ENCODE measurements at places on chromosomes 11 and 22.

DNA sequence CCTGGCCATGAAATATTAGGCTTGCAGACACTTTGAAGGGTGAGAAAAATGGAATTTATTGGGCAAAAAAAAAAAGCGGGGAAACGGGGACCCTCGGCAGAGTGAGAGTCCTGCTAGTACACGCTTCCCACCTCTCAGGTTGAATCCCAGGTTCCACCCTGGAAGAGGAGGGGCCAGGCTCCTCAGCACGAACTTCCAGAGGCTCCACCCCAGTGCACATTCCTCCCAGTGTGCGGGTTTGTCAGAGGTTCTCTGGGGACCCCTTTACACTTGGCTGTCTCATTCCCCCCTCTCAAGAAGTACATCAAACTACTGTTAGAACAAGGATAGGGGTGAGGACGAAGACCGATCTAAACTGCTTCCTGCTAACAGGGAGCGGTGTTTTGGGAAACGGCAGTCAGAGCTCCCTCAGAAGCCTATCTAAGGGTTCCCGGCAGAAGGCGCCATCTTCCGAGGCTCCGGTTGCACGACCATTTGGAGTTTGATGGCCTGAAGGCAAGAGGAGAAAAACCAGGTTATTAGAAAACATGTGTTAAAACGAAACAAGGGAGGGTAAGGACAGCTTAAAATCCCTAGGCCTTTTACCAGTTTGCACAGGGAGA is 27.5 kb downstream of the FOLR3 start:
- DNase-seq = no peak

DNA sequence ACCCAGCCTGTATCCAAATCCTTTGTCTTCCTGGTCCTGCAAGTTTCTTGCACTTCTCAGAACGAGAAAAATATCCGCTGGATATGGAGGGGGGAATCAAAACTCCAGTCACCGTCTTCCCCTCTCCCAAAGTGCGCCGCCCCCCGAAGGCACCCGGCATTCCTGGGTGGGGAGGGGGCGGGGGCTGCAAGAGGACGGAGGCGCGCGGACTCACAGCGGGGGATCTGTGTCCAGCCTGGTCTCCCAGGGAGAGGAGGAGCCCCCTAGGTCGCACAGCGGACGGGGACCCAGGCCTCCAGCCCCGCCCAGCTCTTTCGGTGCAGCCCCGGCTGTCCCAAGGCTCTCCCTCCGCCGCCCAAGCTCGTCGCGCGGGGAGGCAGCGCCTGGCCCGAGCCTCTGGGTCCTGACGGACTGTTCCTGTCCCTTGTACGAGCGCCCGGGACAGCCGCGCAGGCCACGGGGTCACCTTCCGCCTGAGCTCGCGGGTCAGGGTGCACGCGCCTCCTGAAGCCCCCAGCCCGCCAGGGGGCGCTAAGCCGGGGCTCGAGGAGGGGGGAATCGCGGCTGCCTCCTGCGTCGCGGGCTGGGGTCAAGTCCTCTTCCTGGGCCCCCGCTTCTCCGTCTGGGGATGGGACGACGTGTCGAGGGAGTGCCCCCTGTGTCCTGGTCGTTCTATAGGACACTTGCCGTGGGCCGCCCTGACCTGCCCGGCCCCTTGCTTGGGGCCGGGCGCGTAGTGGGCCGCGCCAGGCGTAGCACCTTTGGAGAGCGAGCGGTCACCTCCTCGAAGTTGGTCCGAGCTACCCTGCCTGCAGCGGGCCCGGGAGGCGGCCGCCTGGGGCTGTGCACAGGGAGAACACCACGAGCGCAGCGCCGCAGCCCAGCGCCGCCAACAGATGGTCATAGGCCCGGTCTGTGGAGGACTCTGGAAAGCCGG is 2.4 kb upstream of the WNT11 start:
- peak; percentile 44 for DNase-seq

DNA sequence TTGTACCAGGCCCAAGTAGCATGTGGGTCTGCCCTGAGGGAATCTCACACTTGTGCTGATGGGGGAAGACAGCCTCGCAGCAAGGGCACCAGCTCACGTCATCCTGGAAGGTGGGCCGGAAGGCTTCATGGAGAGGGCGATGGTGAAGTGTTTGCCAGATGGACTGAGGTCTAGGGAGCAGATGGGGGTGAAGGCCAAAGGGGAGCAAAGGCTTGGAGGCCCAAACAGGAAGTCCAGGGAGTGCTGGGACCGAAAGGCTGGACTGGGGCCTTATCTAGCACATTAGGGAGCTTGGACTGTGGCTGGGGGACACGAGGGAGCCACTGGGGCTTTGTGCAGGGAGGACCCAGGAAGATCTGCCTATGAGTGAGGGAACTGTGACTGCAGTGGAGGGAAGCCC is 1.2 kb upstream of the TNFRSF13C start:
- DNase-seq = no peak

- DNase-seq = no peak
These were observed 34.0 kb downstream of the SLCO2B1 start for GRCh38 chr11:75184757-75185425.

GRCh38 chr11:10049756-10050155 is 244.3 kb downstream of the SBF2 start:
- no peak for DNase-seq

DNA sequence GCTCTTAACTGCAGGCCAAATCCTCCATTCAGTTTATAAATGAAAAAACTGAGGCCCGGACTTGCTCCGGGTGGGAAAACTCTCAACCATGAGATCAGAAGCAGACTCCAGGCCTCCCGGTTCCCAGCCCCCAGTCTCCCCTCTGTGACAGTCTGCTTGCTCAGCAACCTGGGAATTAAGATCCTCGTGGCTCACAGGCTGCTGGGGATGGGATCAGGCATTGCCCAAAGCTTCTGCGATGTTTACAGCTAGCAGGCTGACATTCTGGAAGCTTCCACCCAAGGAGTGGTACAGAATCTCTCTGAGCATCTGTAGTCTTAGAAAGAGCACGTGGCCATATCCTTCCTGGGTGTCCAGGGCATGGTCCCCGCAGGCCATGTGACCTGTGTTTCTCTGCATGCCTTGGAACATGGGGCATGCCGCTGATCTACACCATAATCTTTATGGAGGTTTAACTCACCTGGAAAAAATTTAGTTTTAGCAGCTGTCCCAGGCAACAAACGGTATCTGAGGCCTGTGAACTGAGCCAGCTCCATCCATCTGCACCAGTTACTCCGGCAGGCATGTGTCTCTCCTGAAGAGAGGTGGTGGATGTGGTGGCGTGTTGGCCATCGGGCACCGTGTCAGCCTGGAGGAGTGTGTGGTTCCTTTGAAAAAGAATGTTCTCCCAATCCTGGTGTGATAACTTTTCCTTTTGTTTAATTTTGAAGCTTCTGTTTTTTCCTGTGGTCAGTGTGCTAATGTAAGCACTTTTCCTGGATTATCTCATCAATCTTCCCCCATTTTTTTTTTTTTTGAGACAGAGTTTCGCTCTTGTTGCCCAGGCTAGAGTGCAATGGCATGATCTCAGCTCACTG is 7.9 kb downstream of the FBLN1 start:
- DNase-seq = no peak

GRCh38 chr11:120062561-120062930 is 75.4 kb downstream of the TRIM29 start:
- no peak for DNase-seq

- no peak for DNase-seq
These were observed 18.4 kb downstream of the SELENOO start for GRCh38 chr22:50218996-50219727.

DNA sequence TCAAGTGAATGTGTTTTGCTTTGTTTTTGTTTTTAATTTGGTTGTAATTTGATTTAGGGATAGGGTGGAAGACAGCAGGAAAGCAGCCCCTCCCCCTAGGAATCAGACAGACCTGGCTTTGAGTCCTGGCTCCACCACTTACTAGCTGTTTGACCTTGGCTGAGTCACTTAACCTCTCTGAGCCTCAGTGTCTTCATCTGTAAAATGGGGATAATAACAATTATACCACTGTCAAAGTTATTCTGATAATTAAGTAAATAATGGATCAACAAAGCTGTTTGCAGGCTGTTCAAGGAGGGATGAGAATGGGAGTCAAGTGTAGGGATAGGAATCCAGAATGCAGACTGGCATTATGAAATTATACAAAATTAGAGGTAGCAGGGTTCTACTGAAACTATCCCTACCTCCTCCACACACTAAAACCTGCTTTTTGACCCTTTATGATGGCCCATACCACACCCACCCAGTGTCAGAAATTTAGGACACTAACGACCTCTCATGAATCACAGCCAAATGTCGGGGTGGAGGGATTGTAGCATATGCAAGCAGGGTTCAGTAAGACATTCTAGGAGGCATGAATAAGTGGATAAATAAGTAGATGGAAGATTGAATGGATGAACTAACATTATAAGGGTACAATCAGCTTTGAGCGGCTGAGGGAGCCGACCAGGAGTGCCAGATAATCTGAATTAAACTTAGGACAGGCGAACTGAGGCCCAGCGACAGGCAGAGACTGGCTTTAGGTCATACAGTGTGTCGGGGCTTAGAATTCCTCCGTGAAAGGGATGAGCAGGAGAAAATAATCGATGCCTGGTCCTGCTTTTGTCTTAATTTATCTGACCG is 974 bp downstream of the ANAPC15 start:
- DNase-seq = no peak

DNA sequence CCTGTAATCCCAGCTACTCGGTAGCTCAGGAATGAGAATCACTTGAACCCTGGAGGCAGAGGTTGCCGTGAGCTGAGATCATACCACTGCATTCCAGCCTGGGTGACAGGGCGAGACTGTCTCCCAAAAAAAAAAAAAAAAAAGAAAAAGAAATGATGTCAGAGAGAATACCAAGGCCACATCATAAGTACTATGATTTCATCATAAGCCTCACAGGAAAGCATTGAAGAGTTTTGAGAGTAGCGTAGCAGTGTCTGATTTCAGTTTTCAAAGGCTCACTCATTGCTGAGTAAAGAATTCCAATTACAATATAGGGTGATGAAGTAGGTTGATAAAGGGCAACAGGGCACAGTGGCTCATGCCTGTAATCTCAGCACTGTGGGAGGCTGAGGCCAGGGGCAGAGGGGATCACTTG is 88.8 kb downstream of the MRTFA start:
- DNase-seq = no peak

GRCh38 chr11:127110542-127110941 is 110.0 kb upstream of the KIRREL3 start:
- DNase-seq = no peak

DNA sequence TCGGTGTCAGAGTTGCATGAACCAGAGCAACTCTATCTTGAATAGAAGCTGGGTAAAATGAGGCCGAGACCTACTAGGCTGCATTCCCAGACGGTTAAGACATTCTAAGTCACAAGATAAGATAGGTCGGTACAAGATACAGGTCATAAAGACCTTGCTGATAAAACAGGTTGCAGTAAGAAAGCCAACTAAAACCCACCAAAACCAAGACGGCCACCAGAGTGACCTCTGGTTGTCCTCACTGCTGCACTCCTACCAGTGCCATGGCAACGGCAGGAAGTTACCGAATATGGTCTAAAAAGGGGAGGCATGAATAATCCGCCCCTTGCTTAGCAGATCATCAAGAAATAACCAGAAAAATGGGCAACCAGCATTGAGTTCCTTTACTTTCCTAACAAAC is 2.4 kb upstream of the KAT5 start:
- no peak for DNase-seq

DNA sequence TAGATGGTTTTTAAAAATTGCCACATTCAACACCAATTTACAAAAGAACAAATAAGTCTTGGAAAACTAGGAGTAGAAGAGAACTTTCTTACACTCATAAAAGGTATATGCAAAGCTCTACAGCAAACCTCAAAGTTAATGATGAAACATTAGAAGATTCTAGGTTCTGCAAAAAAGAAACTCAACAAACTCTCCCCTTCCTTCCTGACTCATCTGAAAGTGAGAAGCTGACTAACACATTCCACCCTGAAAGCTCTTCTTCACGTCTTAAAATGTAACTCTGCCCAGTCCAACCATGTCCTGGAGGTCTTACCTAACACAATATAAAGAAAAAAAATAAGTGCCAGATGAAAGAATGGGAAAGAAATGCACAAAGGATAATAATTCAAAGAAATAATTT is 218.9 kb upstream of the ISX start:
- no peak for DNase-seq

GRCh38 chr11:31870609-31871309 is 59.6 kb upstream of the PAX6 start:
- no peak for DNase-seq

DNA sequence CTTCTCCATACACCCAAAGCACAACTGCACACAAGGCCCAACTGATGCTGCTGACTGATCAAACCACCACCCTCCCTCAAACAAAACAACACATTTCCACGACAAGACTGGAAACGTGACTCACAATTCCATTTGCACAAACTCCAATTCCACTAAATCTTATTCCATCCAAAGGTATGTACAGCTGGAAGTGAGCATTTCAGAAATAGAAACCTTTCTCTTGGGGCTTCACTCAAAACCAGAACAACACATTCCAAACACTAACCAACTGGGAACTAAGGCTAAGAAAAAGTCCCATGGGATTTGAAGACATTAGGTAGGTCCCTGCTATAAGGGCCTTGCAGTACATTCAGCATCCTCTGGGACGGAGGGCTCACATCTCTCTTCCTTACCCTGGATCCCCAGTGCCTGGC is 19.6 kb downstream of the MORC2 start:
- DNase-seq = no peak

- DNase-seq = no peak
These were observed 68.7 kb downstream of the CCDC81 start for GRCh38 chr11:86443415-86443814.

DNA sequence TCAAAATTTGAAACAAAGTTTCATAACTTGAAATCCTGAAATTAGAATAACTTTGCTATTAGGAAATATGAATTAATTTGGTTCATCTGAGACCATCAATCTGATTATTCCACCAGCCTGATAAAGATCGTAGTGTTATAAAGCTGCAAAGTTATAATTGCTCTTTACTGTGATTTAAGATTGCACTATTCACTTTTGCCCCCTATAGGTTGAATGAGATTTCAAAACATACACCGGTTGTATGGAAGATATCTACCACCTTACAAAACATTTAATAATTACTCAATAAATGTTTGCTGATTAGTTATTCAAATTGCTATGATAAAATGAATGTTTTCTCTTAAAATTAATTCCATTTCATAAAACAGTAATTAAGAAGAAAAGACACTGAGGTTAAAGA is 26.1 kb downstream of the APIP start:
- DNase-seq = no peak

DNA sequence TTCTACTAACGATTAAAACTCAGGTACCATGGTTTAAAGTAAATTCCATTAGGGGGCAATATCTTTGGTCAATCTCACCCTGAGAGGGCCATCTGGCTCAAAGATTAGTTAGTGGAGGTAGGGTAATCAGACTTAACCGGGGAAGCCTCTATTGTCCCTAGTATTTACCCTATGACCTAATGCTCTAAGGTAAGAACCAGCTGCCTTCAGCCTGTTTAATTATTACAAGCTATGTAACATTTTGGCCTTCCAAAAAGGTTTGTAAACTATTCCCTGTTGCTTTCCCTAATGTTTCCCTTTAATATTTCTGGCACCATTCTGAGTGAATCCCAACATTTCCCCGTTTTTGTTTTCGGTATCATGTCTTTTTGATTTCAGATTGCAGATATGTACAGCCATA is 15.1 kb upstream of the GLYATL1 start:
- DNase-seq = no peak

Measured in caudate nucleus (tissue), 63 donors.